ENCODE measurements at places on chromosomes 11 and 22. TPM values are rescaled to one million over a fixed set of nuclear protein-coding genes. Genes with fewer than 3 reads are reported as not detected.

Gene NOX4
- total RNA-seq = not detected

Gene MAML2
- total RNA-seq = 14.5 TPM

Gene TRIM29
- total RNA-seq = not detected

DNA sequence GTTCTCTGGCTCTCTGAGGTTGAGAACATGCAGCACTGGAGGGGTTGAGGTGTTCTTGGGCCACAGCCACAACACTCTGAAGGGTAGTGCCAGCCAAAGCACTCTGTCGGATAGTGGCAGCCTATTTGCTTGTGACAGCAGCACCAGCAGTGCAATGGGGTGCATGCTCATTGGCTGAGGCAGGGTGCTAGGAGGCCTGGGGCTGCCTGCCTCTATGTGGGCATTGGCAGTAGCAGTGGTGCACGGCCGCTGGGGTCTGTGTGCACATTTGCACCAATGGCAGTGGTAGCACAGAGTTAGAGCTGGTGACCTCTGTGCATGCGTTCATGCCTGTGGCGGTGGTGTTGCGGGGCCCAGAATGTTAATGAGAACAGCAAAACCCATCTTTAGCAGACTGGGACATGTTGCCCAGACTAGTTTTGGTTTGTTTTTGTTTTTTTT is 25.4 kb downstream of the PI4KA start:
- no peak for DNase-seq

- no peak for DNase-seq
Measured at GRCh38 chr11:70885281-70886231, 366.8 kb downstream of the SHANK2 start.

DNA sequence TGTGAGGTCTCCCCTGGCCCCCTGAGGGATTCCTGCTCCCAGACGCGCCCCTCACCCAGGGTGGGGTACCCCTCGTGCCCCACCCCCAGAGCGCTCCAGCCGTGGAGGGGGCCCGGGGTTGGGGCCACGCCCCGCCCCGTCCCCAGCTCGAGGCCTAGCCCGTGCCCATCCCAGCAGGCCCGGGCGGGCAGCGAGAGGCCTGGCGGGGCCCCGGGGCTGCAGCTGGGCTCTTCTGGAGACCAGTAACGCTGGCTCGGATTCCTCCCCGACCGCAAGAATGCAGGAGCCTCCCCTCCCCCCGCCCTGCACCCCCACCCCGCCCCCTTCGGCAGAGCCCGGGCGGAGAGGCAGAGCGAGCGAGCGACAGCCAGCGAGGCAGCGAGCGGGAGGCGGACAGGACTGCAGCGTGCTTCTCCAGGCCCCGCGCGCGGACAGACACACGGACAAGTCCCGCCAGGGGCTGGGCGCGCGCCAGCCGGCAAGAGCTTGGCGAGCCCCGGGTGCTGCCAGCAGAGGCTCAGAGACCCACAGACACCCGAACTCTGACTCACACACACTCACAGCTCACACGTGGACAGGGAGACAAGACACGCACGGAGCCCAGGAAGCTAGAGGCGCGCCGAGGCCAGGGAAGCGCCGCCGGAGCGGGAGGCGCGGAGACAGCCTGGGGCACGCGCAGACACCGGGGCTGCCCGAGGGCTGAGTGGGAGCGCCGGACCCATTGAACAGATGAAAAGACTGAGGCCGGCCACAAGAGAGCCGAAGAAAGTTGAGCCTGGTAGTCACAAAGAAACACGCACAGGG is 15.2 kb downstream of the BCL9L start:
- no peak for DNase-seq

All from activated CD8-positive, alpha-beta memory T cell treated with anti-CD3 and anti-CD28 coated beads, Interleukin-2, amount 10 ng/mL, durations not matched to agents 7 days and 5 days (primary cell).